Spleen (tissue), 13 donors: ENCODE measurements at places on chromosomes 1 and 21. TPM values are rescaled to one million over a fixed set of nuclear protein-coding genes. Genes with fewer than 3 reads are reported as not detected.

TSEN15 gene
- total RNA-seq = 20.4 TPM

UBASH3A gene
- total RNA-seq = 14.4 TPM

DNA sequence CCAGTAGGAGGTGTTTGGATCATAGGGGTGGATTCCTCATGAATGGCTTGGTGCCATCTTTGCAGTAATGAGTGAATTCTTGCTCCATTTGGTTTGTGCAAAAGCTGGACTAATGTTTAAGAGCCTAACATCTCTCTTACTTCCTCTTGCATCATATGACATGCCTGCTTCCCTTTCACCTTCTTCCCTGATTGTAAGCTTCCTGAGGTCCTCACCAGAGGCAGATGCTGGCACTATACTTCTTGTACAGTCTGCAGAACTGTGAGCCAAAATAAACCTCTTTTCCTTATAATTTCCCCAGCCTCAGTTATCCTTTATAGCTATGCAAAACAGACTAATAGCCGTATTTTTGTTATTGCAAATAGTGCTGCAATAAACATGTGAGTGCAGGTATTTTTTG is 8.1 kb downstream of the PRSS38 start:
- H3K4me1 ChIP-seq = no peaks in the 10 kb centered on the region
- DNase-seq = no peak
- no peak overlapping the region for H3K27ac ChIP-seq
- no peaks in the 10 kb centered on the region for H3K27me3 ChIP-seq
- H3K4me3 ChIP-seq = no peak overlapping the region

NBPF26 gene
- 31.5 TPM for total RNA-seq

BARHL2 gene
- not detected for total RNA-seq

GRCh38 chr1:153253693-153254092 is 5.8 kb upstream of the LORICRIN start:
- no peak for DNase-seq
- no peak overlapping the region for H3K4me3 ChIP-seq

OR2M3 gene
- not detected for total RNA-seq

GRCh38 chr1:24770881-24771280 is 25.6 kb downstream of the CLIC4 start:
- H3K27ac ChIP-seq = no peak overlapping the region
- no peaks in the 10 kb centered on the region for H3K27me3 ChIP-seq
- no peak overlapping the region for H3K4me3 ChIP-seq
- DNase-seq = no peak

AK5 gene
- total RNA-seq = 2.6 TPM

DNA sequence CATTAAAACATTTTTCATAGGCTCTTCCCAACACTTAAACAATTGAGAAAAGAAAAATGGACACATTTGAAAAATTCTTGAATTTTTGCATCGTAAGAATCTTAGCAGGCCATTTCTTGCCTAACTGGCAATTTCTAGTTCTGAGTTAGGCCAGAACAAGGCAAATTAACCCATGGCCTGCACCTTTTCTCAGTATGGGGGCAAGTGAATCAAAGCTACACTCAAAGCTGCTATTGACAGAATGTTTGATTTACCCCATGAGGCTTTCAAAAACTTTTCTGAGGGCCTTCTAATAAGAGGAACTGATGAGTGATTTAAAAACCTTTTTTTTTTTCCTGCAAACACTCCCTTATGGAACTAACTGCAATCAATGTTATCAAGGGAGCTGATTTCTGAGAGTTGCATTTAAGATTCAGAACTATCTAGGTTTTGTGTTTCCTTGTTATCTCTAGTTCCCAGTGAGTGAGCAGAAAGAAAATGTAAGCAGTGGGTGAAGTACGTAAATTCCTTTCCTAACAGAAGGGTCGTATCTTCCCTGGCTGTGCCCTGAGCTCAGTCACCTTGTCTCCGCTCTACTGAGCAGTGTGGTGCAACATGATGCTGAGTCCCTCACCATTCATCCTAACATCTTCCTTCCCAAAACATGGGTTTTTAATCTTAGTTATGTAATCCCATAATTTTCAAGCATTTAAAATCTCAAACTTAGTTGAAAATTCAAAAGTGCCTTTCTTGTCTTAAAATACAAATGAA is 353.7 kb downstream of the DPYD start:
- H3K36me3 ChIP-seq = no peaks in the 10 kb centered on the region
- DNase-seq = no peak
- H3K4me1 ChIP-seq = no peaks in the 10 kb centered on the region
- H3K27ac ChIP-seq = no peak overlapping the region
- H3K27me3 ChIP-seq = no peaks in the 10 kb centered on the region

DNA sequence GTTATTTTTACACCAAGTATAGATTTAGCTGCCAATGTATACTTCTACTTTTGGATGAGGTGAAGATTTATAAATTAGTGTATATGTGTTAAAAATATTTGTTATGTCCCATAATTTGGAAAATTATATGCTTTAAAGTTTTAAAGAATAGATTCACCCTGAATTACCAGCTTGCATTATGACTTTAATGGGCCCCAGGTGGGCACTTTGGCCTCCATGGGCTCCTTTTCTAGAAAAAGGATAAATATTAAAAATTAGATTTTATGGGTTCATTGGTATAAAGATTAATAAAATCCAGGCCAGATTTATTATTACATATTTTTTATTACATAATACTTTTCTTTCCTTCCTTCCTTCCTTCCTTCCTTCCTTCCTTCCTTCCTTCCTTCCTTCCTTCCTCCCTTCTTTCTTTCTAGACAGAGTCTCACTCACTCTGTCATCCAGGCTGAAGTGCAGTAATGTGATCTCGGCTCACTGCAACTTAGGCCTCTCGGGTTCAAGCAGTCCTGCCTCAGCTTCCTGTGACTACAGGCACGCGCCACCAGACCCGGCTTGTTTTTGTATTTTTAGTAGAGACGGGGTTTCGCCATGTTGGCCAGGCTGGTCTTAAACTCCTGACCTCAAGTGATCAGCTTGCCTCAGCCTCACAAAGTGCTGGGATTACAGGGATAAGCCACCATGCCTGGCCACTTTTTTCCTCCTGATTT is 21.9 kb downstream of the KMO start:
- no peak overlapping the region for H3K27ac ChIP-seq
- DNase-seq = peak; percentile 64
- no peaks in the 10 kb centered on the region for H3K27me3 ChIP-seq
- H3K4me3 ChIP-seq = no peak overlapping the region
- H3K4me1 ChIP-seq = no peaks in the 10 kb centered on the region

GRCh38 chr1:230913496-230913895 is 45.2 kb upstream of the C1orf198 start:
- no peaks in the 10 kb centered on the region for H3K4me1 ChIP-seq
- H3K27ac ChIP-seq = no peak overlapping the region
- no peak for DNase-seq
- no peaks in the 10 kb centered on the region for H3K27me3 ChIP-seq

- H3K36me3 ChIP-seq = peaks cover 8% of the 10 kb centered on the region
- peaks cover 29% of the 10 kb centered on the region for H3K4me1 ChIP-seq
- no peaks in the 10 kb centered on the region for H3K27me3 ChIP-seq
- peak overlapping the region; percentile 87 for H3K27ac ChIP-seq
- H3K4me3 ChIP-seq = peak overlapping the region; percentile 91
- DNase-seq = no peak
These were observed 679 bp downstream of the ABL2 start for GRCh38 chr1:179228783-179229213.

SUSD4 gene
- 2.1 TPM for total RNA-seq

- H3K4me3 ChIP-seq = no peak overlapping the region
- H3K27me3 ChIP-seq = no peaks in the 10 kb centered on the region
- H3K4me1 ChIP-seq = no peaks in the 10 kb centered on the region
- DNase-seq = no peak
These were observed 594.8 kb downstream of the USP25 start for GRCh38 chr21:16324630-16325029.

GRCh38 chr1:184792450-184792969 is 37.9 kb upstream of the EDEM3 start:
- H3K4me1 ChIP-seq = peaks cover 16% of the 10 kb centered on the region
- H3K27ac ChIP-seq = no peak overlapping the region
- DNase-seq = no peak
- no peaks in the 10 kb centered on the region for H3K36me3 ChIP-seq
- H3K4me3 ChIP-seq = no peak overlapping the region

DNA sequence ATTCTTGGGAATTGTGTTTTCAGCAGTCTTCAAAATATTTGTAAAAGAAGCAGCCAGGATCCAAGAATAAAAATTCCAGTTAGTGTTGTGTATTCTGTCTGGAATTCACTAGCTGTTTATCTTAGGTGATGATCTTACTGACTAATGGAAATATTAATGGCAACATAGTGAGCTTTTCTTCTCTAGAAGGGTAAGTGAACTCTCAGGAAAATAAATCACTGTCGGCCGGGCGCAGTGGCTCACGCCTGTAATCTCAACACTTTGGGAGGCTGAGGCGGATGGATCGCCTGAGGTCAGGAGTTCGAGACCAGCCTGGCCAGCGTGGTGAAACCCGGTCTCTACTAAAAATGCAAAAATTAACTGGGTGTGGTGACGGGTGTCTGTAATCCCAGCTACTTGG is 87.4 kb upstream of the KIF1B start:
- no peak for DNase-seq
- no peak overlapping the region for H3K4me3 ChIP-seq
- no peaks in the 10 kb centered on the region for H3K27me3 ChIP-seq
- peaks cover 68% of the 10 kb centered on the region for H3K36me3 ChIP-seq
- no peaks in the 10 kb centered on the region for H3K4me1 ChIP-seq
- no peak overlapping the region for H3K27ac ChIP-seq

- no peak overlapping the region for H3K4me3 ChIP-seq
- DNase-seq = peak; percentile 58
- H3K36me3 ChIP-seq = no peaks in the 10 kb centered on the region
- no peak overlapping the region for H3K27ac ChIP-seq
These were observed 31.0 kb downstream of the TTC39A start for GRCh38 chr1:51299185-51299885.

DNA sequence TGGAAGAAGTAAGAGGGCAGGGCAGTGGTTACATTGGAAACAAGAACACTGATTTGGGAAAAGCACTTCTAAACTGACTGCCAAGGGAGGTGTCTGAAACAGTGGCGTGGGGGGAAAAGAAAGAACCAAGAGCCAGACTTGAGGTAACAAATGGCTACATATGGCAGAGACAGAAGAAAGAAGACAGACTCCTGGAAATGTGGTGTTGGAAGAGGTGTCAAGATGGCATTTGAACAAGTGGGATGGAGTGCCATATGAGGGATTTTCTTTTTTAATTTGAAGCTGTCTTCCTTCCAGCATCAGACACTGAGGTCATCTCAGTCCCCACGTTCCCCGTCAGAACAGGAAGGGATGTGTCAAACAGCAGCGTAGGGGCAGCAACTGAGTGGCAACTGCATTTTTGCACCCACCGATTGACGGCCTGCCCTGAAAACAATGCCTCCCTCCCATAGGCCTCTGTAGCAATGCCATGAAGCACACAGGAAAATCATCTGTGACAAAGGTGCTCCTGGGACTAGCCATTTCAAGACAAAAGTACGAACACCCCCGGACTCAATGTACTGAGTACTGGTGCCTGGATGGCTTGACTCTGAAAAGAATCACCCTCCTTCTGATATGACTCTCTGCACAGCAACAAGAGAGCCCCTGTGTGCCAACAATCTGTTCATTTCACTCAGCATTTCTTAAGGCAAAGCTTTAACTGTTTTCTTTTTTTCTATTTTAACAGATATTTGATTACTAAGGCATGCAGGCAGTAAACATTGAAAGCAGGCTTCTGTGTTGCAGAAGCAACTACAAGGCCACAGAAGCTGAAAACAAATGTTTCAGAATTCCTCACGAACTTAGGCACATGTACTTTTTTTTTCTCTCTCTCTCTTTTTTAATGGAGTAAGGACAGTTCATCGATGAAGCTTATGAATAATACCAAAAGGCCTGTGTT is 37.0 kb downstream of the LPAR3 start:
- no peak for DNase-seq
- no peak overlapping the region for H3K27ac ChIP-seq
- no peak overlapping the region for H3K4me3 ChIP-seq

DNA sequence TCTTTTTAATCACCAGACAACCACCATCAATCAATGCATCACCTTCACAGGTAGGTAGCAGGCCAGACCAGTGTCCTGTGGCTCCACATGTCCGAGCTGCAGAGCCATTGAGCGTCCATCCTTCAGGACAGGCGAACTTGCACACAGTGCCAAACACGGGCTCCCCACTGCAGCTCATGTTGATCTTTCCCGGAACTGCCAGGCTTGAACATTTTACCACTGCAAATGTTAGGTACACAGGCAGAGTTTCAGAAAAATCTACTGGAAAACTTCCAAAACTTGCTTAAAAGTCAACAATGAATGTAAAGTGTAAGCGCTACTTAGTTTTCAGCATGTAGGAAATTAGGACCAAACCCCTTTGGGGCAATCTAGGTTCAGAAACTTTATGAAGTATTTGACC is 6.6 kb downstream of the SELE start:
- no peaks in the 10 kb centered on the region for H3K27me3 ChIP-seq
- no peak overlapping the region for H3K27ac ChIP-seq
- no peak for DNase-seq
- H3K4me3 ChIP-seq = no peak overlapping the region
- H3K36me3 ChIP-seq = no peaks in the 10 kb centered on the region

DNA sequence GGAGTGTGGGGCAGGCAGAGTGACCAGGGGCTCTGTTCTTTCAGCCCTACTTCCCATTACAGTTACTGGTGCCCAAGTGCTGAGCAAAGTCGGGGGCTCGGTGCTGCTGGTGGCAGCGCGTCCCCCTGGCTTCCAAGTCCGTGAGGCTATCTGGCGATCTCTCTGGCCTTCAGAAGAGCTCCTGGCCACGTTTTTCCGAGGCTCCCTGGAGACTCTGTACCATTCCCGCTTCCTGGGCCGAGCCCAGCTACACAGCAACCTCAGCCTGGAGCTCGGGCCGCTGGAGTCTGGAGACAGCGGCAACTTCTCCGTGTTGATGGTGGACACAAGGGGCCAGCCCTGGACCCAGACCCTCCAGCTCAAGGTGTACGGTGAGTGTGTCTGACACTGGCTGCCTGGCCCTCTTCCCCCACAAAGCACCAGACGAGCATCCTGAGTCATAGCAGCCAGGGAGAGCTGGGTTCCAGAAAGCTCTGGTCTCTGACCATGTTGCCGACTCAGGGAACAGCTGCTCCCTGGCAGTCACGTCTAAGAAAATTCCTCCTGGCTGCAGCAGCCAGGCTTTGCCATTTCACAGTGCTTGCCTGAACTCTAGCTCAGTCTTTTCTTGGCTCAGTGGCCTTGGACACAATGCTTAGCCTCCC is 3.3 kb downstream of the SLAMF8 start:
- no peak overlapping the region for H3K4me3 ChIP-seq
- H3K27me3 ChIP-seq = no peaks in the 10 kb centered on the region
- no peak overlapping the region for H3K27ac ChIP-seq
- peaks cover 56% of the 10 kb centered on the region for H3K4me1 ChIP-seq
- DNase-seq = no peak
